ENCODE measurements at places on chromosomes 3 and 15.

- H3K27ac ChIP-seq: no peak overlapping the region
- no peak for DNase-seq
- no peaks in the 10 kb centered on the region for H3K27me3 ChIP-seq
- H3K4me3 ChIP-seq: no peak overlapping the region
- no peaks in the 10 kb centered on the region for H3K36me3 ChIP-seq
Measured at GRCh38 chr15:27410996-27411605, 440.1 kb downstream of the GABRG3 start.

- no peaks in the 10 kb centered on the region for H3K36me3 ChIP-seq
- no peak for DNase-seq
- H3K27ac ChIP-seq: no peak overlapping the region
- no peaks in the 10 kb centered on the region for H3K4me1 ChIP-seq
Measured at GRCh38 chr3:32127219-32127826, 20.9 kb downstream of the GPD1L start.

DNA sequence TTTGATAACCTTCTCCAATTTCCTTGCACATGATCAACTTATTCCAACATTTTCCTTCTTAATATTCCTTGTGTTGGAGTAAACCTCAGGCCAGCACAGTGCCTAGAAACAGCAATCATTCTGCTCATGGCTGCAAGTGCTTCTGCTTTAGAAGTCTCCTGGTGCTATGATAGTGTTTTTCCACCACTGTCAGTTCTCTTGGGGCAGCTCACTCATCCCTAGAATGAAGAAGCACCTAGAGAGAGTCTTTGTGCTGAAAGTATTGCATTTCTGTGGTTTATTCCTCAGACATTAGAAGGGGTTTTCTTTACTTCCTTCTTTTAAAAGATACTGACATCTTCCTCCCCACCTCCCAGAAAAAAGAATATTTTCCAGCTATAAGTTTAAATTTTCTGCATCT is 183.5 kb downstream of the RYR3 start:
- H3K27ac ChIP-seq: no peak overlapping the region
- no peak overlapping the region for H3K4me3 ChIP-seq
- no peak for DNase-seq
- no peaks in the 10 kb centered on the region for H3K36me3 ChIP-seq
- no peaks in the 10 kb centered on the region for H3K4me1 ChIP-seq

DNA sequence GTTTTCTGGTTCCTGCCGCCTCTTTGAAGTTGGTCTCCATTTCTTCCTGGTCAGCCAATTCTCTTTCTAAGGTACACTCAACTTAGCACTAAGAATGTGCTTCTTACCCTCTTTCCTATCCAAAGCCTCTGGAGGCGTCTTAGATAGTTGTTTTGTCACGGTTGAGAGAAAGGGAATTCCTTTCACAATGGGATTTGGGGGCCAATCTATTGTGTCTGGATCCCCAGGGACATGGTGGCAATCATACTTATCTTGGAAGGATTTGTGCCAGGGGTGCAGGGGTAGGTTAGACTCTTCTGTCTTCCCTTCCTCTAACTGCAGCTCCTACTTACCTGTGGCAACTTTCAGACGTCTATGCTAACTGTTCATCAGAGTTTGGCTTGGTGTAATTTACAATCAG is 287.1 kb downstream of the SOX2 start:
- H3K27ac ChIP-seq: no peak overlapping the region
- H3K27me3 ChIP-seq: no peaks in the 10 kb centered on the region
- H3K36me3 ChIP-seq: no peaks in the 10 kb centered on the region
- no peak overlapping the region for H3K4me3 ChIP-seq

- peak overlapping the region; percentile 73 for H3K4me3 ChIP-seq
- no peaks in the 10 kb centered on the region for H3K27me3 ChIP-seq
- no peak for DNase-seq
- H3K4me1 ChIP-seq: peaks cover 2% of the 10 kb centered on the region
- H3K36me3 ChIP-seq: no peaks in the 10 kb centered on the region
- peak overlapping the region; percentile 88 for H3K27ac ChIP-seq
Measured at GRCh38 chr3:169811631-169812331, 889 bp upstream of the LRRIQ4 start.

GRCh38 chr15:100772478-100772877 is 107.2 kb upstream of the ALDH1A3 start:
- H3K4me3 ChIP-seq: no peak overlapping the region
- H3K4me1 ChIP-seq: no peaks in the 10 kb centered on the region
- no peaks in the 10 kb centered on the region for H3K27me3 ChIP-seq
- no peak for DNase-seq
- no peak overlapping the region for H3K27ac ChIP-seq

DNA sequence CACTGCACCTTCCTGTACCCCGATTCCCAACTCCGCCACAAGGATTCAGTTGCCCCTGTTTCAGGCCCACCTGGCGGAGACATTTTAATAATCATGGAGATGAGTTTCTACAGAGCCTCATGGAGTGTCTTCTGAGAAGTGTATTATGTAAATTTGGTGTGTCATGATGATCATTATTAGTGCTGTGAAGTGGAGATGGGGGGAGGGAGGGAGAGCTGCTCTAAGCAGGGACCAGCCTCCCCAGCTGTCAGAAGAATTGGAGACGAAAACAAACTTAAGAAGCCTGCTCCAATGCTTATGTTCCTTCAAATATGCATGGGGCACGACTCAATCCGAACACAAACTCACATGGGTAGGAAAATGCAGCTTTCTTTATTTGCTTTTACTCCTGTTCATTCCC is 127.8 kb downstream of the EPHB1 start:
- H3K27me3 ChIP-seq: no peaks in the 10 kb centered on the region
- no peaks in the 10 kb centered on the region for H3K4me1 ChIP-seq
- no peak for DNase-seq
- H3K36me3 ChIP-seq: no peaks in the 10 kb centered on the region

- H3K4me3 ChIP-seq: no peak overlapping the region
- H3K27me3 ChIP-seq: no peaks in the 10 kb centered on the region
- H3K4me1 ChIP-seq: no peaks in the 10 kb centered on the region
Measured at GRCh38 chr3:141862279-141862816, 14.1 kb upstream of the ATP1B3 start.

DNA sequence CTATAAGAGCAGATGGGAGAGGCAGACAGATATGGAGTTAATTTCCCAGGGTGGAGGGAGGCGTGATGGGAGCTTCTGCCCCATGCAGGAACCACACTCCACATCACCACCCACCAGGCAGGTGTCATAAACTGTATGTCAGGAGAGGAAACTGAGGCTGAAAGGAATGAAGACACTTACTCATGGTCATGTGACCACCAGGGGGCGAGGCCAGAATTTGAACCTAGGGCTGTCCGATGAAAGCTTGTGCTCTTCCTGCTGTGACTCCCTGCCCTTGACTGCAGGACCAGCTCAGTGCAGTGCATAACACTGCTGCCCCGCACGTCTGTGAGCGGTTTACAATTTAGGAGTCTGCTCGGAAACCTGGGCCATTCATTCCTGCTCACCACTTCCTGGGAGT is 28.8 kb downstream of the NUP210 start:
- DNase-seq: no peak
- H3K36me3 ChIP-seq: no peaks in the 10 kb centered on the region
- no peaks in the 10 kb centered on the region for H3K4me1 ChIP-seq
- H3K27me3 ChIP-seq: no peaks in the 10 kb centered on the region
- H3K4me3 ChIP-seq: no peak overlapping the region

DNA sequence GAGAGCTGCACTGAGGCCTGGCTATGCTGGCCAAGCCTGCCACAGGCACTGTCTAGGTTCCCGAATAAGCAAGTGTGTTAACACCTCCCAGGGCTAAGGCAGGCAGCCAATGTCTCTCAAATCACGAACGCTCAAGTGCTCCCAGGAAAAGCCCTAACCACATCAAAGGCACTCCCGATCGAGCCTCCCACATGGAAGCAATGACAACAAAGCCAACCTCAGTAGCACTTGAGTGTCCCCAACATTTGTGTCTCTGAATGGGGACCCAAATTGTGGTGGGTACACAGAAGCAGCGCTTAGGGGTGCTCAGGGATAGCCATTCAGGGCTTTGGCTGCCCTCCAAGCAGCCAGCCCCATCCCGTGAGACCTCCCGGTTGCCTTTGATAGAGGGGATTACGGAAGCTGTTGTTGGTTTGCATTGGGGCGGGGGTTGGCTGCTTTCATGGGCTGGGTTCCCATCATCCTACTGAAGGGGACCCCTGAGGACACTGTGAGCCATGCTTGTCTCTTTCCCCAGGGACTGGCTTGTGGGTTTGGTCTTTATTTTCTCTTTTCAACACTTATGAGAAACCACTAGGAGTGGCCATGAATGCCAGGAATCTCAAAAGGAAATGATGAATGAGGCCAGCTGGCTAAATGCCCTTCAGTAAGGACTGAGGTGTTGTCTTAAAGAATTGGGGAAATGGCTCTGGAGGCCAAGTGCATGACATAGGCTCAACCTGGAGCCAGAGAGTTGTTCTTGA is 234.1 kb upstream of the FEZF2 start:
- DNase-seq: no peak
- no peaks in the 10 kb centered on the region for H3K4me1 ChIP-seq
- no peaks in the 10 kb centered on the region for H3K36me3 ChIP-seq
- no peak overlapping the region for H3K27ac ChIP-seq

All from ovary (tissue), 10 donors.